NCI-H510A treated with DMSO at 0.1 percent for 48 hours (cell line): ENCODE measurements at places on chromosomes 5 and 9.

DNA sequence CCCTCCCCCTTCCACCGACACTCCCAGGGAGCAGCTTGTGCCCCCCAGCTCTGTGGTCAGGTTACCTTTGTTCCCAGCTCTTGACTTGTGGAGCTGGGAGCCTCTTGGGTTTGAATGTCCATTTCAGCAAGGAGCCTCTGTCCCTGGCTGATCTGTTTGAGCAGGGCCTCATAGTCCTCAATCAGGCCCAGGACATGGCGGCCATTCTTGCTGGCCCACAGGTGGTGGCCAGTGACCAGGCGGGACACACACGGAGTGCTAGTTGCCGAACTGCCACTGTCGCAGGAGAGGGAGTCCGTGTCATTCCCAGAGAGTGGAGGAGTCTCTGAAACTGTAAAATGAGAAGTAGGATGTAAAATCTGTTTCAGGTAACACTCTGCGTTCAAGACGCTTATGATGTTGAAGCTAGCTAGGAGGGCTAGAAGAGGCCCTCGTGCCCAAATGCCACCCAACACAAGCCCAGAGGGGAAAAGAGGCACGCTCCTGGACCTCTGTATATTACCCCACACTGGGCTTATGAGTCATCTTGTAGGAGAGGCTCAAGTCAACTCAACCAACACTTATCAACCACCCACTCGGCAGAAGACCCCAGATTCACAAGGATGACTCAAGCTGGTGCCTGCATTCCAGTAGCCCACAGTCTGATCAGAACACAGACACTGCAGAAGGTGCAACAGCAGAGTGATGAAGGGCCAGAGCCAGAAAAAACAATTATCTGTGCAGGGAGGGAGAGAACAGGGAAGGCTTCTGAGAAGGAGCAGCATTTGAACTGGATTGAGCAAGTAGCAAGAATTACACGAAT, 177.0 kb downstream of the CDK5RAP2 start:
- no peak for DNase-seq

GRCh38 chr9:29214154-29214689, 1640.9 kb upstream of the C9orf72 start:
- no peak for DNase-seq

- no peak for DNase-seq
Observed at GRCh38 chr9:117927354-117927753, 223.2 kb downstream of the TLR4 start.

DNA sequence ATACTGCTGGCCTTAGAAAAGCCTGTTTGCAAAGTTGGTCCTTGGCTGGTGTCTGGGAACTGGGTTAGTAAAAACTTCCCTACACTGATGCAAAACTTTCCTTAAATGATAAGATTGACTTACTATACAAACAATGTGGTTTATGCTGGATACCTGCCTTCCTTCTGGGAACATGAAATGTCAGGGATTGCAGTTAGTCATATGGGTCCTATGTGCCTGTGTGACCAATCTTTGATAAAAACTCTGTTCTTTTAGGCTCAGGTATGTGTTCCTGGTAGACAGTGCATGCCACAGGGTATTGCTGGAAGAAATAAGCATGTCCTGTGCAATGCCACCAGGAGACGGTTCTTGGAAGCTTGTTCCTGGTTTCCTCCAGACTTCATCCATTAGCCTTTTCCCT, 173.3 kb downstream of the RMI1 start:
- no peak for DNase-seq

DNA sequence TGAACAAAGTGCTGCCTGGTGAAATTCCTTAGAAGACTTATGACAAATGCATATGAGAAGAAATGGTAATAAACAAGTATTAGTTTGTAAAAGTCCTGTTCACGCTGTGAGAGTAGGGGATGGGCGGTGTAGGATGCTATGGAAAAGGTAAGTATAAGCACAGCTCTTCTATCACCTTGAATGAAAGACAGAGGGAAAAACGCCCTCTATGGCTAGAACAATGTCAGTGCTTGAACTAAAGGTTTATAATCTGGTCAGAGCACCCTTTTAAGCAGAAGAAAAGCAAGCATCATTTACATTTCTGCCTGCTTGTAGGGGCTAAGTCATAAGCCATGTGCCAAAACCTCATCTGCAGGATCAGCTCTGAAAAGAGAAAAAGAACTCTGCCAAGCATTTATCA, 115.2 kb downstream of the LHFPL2 start:
- DNase-seq: no peak

DNA sequence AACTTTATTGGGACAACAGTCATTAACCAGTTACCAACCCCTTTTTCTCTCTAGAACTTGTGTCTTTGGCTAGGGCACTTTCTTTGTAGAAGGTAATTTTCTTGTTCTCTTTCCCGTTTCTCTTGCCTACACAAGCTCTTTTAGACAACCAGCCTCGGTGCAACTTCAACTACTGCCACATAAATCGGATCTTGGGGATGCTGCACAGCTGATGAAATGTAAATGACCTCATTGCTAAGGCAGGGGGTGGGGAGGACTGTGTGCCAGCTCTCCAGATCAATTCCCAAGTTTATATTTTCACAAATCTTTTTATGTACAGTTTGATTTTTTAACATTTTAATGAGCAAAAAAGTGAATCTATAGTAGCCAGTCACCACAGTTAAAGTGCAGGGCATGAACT, 157.6 kb downstream of the DENND1A start:
- DNase-seq: no peak
